Putamen (tissue), 1 donor: ENCODE measurements at places on chromosomes 3 and 15.

GRCh38 chr3:160928183-160928726 lies 172.2 kb downstream of the PPM1L start:
- DNase-seq, result no peak

- no peak for DNase-seq
Measured at GRCh38 chr15:33624439-33624838, 313.7 kb downstream of the RYR3 start.

- peak; percentile 43 for DNase-seq
Measured at GRCh38 chr3:124688581-124689454, 41.4 kb upstream of the UMPS start.

- no peak for DNase-seq
Measured at GRCh38 chr3:8532251-8532871, 30.7 kb downstream of the LMCD1 start.

- DNase-seq, result no peak
Measured at GRCh38 chr3:9808345-9809037, 1.6 kb upstream of the TTLL3 start.

DNA sequence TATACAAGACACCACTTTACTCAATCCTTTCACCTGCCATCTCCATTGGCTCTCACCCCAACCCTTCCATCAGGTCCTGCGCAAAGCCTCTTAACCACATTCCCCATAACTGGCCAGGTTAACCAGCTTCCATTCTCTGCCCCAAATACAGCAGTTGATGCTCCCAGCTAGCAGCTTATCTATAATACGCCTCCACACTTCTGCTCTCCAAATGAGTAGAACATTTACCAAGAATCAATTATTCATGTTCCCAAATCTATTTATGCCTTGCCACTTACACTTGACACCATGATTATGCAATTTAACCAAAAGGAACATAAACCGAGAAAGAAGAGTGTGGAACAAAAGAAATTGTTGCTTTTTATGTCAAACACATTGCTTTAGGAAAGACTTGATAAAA lies 103.7 kb upstream of the TPM1 start:
- DNase-seq, result peak; percentile 58

DNA sequence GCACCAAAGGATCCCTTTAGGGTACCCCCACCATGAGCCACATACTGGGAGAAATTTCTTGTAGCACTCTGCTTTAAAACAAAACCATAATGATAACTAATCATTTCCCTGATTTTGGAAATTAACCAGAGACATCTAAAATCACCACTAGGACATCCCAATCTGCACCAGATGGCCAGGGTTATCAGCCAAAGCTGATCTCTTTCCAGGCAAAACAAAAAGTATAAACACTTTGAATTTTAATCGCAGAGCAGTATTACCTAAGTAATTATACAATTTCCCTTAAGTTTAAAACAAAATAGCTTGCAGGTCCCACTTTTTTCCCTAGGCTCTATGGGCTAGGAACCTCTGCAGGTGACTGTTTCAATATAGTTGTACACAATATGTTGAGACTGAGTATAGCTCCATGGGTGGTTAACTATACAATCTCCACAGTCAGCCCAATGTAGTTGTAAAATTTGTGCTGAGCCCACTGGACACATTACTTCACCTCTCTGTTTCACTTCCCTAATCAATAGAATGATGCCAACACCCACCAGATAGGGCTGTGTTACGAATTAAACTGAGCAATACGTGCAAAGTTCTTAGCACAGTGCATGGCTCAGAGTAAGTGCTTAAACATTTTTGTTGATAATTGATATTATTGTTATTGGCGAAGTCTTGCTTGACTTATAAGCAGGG lies 629 bp upstream of the NOX5 start:
- DNase-seq, result no peak

DNA sequence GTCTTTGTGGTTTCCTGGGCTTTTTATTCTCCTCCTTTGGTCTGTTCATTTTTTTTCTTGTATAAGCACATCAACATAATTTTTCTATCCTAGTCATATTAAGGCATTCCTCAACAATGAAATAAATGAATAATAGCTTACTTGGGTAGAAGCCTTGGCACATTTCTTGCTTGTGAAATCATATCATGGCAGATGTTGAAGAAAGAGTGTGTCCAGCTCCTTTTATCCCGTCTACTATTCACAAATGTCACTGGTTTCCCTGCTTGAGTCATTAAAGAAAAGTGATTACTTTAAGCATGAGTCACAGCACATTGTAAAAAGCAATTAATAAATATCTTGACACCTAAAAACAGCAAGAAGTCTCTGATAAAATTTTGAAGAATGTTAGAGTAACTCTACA lies 42.1 kb downstream of the MINAR1 start:
- DNase-seq, result no peak

GRCh38 chr3:140023616-140024530 lies 88.9 kb downstream of the CLSTN2 start:
- DNase-seq, result peak; percentile 73

- no peak for DNase-seq
Measured at GRCh38 chr3:187935623-187936156, 190.4 kb upstream of the BCL6 start.

DNA sequence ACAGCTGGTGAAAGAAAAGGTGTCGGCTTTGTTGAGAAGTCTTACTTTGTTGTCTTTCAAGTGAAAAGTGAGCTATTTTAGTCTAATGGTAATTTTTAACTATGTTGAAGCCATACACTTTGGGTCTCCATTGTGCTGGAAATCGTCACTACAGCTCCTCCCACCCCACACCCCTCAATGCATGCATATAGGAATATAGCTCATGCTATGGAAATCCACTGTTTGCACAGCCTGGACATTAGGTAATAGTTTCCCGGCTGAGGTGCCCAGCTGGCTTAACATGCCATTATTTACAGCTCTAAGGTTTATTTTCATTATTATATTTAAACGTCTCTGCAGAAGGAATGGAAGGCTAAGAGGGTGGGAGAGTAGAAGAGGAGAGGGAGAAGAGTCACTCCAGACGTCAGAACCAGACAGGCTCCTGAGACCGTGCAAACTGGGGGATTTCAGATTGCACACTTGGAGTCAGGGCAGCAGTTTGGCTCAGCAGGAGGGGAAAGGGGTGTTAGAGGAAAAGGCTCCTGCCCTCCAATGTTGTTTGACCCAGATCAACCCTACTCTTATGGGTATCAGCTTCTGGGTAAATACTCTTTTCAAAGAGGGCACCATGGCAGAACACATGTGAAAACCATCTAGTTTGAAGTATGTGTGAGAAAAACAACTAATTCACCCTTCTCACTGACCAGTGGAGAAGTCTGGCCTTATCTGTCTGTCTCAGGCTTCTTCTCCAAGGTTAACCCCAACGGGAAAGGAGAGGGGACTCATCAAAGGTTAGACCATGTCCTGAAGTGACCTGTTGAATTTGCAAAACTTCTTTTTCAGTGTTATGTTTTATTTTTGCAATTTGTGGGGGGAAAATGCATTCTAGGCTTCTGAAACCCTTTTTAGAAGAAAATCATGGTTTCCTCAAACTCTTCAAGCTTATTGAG lies 218.7 kb upstream of the CTDSPL start:
- no peak for DNase-seq

DNA sequence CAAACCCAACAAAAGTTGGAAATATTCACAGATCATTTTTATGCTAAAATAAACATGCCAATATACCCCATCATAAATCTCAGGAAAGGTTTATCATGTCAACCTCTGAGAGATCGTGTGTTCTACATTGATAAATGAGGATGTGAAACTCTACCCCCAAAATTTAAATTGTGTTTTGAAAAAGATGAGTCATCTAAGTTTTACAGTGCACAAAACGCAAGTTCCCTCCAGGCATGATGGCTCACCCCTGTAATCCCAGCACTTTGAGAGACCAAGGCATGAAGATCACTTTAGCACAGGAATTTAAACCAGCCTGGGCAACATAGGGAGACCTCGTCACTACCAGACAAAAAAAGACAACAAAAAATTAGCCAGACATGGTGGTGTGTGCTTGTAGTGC lies 1487.0 kb upstream of the GBE1 start:
- DNase-seq, result no peak

GRCh38 chr15:62782896-62783295 lies 259.7 kb upstream of the TPM1 start:
- no peak for DNase-seq

- peak; percentile 49 for DNase-seq
Measured at GRCh38 chr15:90063770-90064247, 38.5 kb downstream of the IDH2 start.

DNA sequence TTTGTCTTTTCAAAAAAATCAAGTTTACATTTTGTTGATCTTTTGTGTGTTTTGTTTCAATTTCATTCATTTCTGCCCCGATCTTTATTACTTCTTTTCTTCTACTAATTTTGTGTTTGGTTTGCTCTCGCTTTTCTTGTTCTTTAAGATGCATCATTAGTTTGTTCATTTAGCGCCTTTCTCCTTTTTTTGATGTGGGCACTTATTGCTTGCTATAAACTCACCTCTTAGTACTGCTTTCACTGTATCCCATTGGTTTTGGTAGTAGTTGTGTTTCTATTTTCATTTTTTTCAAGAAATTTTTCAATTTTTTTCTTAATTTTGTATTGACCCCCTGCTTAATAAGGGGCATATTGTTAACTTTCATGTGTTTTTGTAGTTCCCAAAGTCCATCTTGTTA lies 34.4 kb downstream of the PRKCI start:
- DNase-seq, result no peak

DNA sequence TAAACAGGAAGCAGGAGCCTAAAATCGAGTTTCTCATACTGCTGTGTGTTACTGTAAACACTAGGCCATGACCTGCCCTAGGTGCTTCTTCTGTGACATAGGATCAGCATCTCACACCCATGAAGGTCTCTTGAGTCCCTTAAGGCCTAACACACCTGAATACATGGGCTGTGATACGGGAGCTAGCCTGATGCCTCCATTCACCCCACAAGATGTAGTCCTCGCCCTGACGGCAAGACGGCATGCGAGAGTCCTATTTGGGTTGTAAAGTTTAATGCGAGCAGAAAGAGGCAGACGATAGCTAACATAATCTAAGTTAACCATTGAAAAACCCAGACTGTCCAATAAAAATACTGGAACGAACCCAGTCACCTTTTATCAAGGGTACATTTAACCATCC lies 241.1 kb upstream of the ICE2 start:
- DNase-seq, result no peak

- DNase-seq, result no peak
Measured at GRCh38 chr15:66615846-66616245, 50.0 kb upstream of the LCTL start.

DNA sequence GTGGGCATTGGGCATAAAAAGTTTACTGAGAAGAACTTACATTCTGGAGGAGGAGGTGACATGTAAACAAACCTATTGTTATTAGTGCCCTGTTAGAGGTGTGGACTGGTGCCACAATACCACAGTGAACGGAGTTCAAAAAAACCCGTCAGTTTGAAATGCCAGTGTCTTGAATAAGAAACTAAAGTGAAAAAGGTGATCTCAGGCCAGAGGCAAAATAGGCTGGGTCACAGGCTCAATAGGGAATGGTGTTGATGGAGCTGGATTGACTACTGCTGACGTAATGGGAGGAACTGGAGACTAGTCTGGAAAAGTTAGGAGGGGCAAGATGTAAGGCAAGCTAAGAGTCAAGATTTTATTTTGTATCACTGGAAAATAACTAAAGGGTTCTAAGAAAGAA lies 1.6 kb upstream of the DCBLD2 start:
- DNase-seq, result no peak

- DNase-seq, result no peak
Measured at GRCh38 chr3:144470666-144471065, 499.0 kb downstream of the DIPK2A start.

GRCh38 chr3:163722405-163722804 lies 1355.9 kb downstream of the SI start:
- DNase-seq, result no peak

DNA sequence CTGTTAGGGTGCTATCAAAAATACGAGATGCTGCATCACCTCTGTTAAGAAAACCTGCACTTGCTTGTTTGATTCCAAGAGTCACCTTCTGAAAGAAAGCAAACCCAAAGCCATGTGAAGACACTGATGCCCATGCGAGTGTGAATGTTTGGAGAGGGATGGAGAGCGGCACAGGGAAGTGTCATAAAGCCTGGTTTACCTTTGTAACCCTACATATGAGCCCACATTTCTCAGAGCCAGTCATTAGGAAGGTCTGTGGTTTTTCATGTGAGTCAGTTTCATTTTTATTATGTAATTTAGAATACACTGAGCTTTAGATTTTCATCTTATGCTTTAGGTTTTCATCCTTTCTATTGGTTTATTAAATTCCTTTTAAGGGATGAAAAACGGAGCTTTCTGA lies 896.8 kb downstream of the ROBO1 start:
- no peak for DNase-seq

DNA sequence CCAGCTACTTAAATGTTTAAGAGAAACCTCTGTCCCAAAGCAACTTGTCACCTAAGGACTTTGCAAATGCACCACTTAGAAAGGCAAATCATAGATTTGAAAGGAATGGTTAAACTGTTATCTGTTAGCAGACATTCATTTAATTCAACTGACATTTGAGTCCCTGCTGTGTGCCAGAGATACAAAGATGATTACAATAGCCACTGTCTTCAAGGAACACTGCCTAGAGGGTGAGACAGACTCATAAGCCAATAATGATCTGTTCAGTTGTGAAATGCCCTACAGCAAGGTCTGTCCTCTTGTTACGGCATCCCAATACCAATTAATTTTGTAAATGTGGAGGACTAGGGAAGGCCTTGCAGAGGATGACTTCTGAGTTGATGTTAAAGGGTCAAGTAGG lies 113.1 kb downstream of the ATG7 start:
- DNase-seq, result no peak

- DNase-seq, result no peak
Measured at GRCh38 chr3:153379516-153379915, 217.5 kb downstream of the RAP2B start.

DNA sequence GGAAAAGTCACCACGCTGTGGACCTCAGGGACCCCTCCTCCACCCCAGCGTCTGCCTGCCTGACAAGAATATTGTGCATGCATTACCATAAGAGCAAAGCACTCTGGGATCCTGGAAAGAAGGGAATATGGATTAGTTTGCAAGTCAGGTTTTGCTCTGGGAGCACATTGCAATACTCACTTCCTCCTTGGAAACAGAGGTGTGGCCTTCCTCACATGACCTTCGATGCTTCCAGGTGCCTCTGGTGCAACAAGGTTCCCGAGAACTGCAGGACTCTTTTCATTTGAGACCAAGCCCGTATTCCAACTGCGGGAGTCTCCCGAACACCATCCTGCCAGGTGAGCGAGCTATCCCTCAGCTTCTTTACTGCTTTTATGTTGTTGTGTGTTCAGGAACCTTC lies 76.3 kb upstream of the BLM start:
- no peak for DNase-seq

- DNase-seq, result no peak
Measured at GRCh38 chr15:36177590-36178302, 401.7 kb upstream of the CDIN1 start.
